Germinal center (tissue), 1 donor: ENCODE measurements at places on chromosomes 5 and 9.

GRCh38 chr5:129996896-129997295 lies 92.6 kb downstream of the CHSY3 start:
- no peak for DNase-seq

DNA sequence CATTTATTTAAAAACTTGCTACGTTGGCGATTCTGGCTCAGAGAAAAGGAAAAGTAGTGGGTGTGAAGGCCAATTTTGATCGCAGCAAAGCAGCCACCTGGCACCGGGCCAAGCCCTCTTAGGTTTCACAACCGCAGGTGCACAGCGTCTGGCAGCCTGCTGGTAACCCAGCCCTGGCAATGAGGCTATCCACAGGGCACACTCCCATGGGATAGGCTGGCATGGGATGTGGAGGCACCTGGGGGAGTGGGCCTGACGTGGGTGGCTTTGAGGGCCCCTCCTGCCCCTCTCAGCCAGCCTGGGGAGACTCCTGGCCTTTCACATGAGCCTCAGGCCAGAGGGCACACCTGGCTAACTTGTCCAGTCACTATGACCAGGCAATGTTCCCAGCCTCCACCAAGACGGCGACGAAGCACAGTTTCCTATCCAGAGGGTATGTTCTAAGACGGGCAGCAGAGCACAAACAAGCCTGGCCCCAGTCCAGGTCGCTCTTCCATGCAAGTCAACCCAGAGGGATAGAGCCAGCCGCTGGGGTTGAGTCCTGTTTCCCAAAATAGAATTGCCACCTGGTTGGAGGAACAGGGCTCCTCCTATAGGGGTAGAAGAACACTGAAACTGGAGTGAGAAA lies 19.0 kb downstream of the CMBL start:
- DNase-seq, result peak; percentile 28

GRCh38 chr9:129894120-129894823 lies 59.0 kb downstream of the USP20 start:
- DNase-seq, result no peak

- DNase-seq, result no peak
Observed at GRCh38 chr5:17813214-17813613, 179.0 kb downstream of the TAF11L14 start.

DNA sequence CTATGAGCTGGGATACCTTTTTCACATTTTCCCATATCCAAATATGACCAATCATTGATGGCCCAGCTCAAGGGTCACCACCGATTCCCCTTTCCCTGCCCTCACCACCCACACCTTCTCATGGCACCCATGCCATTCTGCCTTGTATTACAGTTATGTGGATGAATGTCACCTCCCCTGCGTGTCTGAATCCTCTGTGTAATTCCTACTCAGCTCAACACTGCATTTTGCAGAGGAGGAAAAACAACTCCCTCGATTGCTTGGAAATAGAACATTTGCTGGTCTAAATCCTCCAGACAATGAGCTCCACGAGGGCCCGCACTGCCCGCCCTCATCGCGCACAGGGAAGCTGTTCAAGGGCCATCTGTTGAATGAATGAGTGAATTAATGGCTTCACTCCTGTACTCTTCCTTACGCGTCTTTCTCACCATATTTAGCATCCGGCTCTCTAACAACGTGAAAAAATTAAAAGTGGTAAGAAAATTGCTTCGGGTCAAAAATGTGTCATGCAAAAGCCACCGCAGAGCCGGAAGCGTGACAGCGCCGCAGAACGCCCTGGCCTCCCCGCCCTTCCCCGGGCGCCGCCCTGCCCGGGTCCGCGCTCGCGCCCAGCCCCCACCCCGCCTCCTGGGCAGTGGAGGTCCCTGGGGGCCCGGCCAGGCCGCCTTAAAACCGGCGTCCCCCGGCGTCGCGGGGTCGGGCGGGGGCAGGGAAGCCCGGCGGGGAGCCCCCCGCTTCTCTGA lies 704 bp downstream of the SUSD1 start:
- DNase-seq, result peak; percentile 57

DNA sequence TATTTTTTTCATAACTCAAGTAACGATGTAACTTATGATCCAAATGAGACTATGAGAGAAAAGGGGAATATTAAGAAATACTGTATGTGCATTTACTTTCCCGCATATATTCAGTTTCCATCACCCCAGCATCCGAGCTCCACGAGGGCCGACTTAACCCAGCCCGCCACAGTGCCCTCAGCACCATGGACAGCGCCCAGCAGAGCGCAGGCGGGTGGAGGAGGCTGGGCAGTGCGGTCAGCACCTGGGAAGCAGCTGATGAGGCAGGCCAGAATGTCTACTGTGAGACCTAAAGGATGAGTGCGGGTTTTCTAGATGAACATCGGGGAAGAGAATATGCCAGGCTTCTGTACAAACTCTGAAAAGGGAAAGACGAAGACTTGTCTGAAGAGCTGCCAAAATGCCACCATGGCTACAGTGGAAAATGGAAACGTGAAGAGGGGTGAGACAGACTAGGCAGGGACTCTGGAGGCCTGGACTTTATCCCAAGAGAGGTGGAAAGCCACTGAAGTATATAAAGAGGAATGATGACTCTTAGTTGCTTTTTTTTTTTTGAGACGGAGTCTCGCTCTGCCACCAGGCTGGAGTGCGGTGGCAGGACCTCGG lies 34.5 kb upstream of the MED27 start:
- DNase-seq, result peak; percentile 27

- DNase-seq, result no peak
Observed at GRCh38 chr9:93111371-93112115, 15.5 kb downstream of the CARD19 start.

DNA sequence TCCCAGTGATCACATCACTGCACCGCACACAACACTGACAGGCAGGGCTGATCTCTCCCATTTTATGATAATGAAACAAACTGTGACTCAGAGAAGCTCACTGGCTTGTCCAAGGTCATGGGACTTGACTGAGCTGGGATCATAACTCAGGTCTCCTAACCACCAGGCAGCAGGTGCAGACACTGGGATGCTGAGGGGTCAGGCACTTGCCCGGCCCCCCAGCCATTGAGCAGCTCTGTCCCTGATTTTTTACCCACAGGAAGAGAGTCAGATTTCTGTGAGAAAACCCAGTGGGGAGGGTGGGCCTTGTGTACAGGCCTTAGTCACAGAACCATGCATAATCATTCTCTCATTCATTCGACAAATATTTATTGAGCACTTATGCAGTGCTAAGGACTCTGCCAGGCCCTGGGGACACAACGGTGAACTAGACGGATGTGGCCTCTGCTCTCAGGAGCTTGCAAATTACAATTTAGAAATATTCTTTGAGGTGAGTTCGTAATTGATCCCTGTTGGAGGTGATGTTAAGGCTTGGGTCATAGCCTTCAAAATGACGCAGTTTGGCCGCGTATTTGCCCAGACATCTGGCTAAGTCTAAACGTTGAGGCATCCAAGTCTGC lies 54.5 kb upstream of the TGFBR1 start:
- no peak for DNase-seq

DNA sequence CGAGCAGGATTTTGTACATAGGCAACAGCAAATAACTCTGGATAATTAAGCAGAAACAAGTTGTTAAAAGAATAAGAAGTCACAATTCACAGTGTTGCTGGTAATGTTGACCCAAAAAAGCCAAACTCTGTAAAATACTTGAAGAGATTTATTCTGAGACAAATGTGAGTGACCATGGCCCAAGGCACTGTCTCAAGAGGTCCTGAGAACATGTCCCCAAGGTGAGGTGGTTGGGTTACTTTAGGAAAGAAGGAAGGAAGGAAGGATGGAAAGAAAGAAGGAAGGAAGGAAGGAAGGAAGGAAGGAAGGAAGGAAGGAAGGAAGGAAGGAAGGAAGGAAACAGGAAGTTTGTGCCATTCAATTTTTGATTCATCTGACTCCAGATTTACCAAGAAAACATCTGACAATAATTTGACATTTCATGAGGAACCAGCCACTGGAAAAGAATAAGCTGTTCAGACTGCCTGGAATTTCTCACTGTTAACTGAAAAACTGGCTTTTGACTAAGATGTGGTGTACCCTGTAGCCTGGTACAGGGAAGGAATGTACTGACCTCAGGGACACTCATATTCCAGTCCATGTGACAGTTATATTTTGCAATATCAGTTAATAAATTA lies 295.9 kb upstream of the TNC start:
- DNase-seq, result no peak

DNA sequence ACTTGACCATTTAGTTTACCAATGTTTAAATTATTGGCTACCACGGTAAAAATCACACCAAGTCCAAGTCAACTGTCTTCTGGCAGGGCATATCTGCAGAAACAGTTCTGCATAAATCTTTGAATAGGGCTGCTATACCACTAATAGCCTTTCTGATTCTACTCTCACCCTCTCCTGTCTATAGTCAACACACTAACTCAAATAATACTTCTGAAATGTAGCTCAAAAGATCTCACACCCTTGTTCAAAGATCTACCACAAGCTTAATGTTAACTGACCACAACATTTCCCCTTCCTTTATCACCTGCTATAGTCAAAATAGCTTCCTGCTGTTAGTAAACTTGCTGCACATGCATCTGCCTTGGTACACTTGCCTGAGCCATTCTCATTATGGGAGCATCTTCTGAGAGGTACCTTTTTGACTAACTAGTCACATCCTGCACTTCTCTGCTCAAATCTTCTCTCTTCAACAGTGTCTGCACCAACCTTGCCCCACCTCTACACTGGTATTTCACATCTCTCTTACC lies 319.4 kb downstream of the CDH10 start:
- no peak for DNase-seq

GRCh38 chr5:122999947-123000563 lies 36.5 kb downstream of the PPIC start:
- DNase-seq, result peak; percentile 51

DNA sequence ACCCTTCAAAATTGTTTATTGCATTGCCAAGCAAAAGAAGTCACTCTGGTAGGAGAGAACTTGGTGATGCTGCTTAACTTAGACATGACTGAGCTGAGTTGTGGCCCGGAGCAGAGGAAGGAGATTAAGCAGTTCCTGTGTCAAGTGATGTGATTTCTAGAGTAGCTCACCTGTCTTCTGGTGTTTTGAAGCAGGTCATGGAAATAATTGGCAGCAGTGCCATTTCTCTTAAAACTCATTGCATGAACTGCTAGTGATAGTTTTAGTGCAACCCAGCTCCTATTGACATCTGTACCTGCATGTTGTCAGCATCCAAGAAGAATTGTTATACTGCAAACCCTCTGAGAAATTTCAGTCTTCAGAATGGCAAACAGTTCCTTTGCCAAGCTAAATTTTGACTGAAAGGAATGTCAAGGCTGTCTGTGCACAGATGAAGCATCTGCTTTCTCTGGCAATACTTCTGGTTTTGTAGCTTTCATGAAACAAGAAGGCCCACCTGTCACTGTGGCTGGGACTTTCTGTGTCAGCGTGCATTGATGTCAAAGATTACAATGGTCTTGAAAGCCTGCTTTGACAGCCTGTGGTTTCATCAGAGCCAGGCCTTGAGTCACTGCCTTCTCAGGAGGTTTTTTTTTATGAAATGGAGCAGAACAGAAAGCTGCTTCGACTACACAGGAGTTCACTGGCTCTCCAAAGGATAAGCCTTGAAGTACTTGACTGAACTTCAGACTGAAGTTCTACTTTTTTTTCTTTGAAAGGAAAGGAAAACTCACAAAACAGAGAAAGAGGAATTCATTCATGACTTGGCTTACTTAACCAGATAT lies 90.6 kb downstream of the RALGPS1 start:
- no peak for DNase-seq

DNA sequence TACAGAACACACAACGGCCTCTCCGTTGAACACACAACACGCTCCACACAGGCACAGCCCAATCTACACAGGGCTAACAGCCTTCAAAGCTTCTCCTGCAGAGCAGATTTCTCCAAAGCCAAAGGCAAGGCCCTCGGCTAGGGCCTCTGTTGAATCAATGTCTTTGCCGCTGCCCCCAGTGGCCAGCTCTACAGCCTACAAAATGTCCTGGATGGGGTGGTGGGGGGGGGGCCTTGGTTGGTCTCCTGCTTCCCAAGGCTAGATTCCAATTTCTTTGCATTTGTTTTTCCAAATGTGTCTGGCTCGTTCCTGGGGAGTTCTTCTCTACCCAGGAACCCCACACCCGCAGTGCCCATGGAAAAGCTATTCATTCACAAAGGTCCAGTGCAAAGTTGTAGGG lies 167.2 kb downstream of the PAX5 start:
- DNase-seq, result no peak

DNA sequence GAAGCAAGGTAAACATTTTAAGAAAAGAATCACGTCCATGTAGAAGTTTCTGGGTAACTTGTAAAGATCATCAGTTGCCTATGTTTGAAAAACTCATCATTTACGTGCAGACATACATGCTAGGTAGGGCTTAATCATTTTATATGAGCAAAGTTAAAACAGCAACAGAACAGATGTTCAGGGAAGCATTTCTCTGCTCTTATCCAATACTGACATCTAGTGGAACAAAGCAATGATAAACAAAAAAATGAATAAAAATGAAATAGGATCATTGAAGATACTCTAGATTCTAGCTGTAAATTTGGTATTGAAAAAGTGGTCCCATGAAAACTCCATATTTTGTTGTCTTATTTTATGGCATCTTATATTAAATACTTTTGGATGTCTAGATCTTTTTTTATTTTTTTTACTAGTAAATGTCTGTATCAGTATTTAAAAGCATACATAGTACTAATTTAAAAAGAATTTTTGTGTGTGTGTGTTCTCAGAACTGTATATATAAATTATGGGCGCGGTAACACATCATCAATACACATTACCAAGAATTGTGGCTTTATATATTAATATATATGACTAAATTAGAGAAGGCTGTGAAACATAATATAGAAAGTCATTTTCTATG lies 1050.2 kb downstream of the CDH12 start:
- DNase-seq, result no peak

- DNase-seq, result no peak
Observed at GRCh38 chr5:7376871-7377270, 19.1 kb upstream of the ADCY2 start.

- DNase-seq, result peak; percentile 38
Observed at GRCh38 chr5:73153513-73153912, 19.5 kb upstream of the TMEM174 start.

DNA sequence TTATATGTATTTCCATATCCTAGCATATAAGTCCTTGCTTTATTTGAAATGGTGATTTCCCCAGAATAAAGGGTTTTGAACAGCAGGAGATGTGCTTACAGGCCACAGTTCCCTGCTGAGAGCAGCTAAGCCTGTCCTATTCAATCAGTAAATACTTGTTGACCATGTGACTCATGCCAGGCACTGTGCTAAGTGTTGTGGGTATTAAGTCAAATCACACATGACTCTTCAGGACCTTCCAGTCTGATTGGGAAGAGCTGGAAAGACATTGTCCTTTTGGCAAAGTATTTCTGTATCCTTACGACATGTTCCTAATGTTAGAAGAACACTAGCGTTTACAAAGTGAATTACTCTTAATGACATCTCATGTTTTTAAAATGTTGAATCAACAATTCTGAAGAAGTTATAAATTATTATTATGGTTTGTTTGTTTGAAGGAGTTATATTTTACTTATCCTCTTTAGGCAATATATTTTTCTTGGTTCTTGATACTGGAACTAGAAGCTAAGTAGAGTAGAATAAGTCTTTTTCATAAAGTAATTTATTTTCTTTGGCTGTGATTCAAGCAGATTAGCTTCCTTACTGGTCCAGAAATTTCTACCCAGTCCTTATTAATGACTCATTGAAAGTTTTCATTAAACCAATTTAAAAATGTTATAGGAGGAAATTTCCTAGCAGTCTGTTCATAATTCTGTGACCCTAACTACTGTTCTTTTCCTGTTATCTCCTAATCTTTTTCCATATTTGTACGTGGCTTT lies 82.1 kb downstream of the GAPVD1 start:
- no peak for DNase-seq
